ENCODE measurements at places on chromosomes 7 and 10. TPM values are rescaled to one million over a fixed set of nuclear protein-coding genes. Genes with fewer than 3 reads are reported as not detected.
A peak's percentile ranks its signal among the peaks of the same experiment; 100 is the strongest.

DNA sequence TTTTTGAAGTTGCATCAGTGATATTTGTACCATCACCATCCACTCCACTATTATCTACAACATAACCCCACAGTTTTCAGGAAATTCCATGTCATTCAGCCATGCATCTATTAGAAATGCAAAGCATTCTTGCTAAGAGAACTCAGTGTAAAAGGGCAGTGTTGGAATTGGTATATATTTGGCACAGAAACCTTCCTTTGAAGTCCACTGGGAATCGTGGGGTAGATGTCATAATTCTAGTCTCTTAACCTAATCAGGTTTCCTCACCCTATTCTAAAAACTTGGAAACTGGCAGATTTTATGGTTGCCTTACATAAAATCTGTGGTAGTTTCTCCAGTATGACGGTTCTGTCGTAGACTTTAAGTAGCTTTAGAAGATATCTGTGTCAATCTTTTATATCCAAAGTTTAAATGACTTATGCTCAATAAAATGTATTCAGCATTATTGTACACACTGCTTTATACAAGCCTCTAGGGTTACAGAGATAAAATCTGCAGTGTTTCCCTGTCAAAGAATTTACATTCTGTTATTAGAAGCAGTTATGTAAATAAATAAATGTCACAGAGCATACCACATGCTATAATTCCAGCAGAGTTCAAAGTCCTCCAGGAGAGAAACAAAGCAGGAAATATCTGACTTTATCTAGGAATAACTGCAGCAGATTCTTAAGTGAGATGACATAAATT lies 704.4 kb upstream of the CELF2 start:
- DNase-seq = no peak

DNA sequence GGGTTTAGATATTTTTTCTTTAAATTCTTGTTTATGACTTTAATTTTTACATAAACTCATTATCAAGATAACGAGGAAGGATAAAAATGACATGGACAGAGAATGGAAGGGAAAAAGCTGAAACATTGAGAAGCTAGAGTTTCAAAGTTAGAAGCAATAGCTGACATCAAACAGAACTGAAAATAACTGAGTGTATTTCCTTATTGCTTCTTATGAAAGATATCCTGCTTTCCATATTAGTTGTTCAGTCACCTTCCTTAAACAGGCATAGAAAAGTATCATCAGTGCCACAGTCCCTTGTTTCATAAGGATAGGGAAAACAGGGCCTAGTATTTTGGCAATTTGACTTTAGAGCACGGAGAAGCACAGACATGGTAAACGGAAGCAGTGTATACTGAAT lies 460.5 kb upstream of the GHITM start:
- no peak for DNase-seq

- DNase-seq = no peak
Measured at GRCh38 chr7:30984359-30985107, 20.8 kb downstream of the GHRHR start.

DNA sequence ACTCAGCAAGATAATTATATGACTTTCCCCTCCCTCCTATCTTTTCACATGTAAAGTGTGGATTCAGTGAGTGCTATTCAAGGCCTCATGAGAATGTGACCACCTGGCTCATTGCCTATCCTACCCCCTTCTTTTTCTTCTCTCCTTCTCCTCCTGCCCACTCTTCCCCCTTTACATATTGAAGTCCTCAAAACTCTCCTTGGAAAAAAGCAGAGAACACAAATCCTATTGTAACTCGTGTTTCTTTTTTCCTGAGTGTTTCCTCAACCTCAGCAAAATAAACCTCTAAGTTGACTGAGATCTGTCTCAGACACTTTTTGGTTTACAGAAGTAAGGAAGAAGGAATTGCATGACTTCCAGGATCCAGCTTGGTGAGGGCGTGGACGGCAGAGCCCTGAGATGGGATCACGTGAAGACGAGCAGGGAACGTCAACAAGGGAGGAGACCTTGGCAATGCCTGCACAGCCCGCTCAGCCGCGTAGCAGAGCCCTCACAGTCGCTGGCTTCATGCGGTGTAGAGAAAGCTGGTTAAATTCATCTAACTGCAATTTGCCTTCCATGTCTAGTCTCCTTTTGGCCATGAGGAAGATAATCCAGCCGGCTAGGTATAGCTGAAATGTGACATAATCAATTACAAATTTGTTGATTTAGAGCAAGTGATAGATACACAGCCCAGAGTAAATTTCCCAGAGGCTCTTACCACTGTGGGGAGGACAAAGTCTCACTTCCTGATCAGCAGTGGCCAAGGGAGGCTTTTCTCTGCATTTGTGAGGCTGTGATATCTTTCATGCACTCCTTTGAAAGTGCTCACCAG lies 75.7 kb downstream of the LYZL2 start:
- no peak for DNase-seq

- no peak for DNase-seq
Measured at GRCh38 chr7:130878785-130879184, 144.8 kb upstream of the KLF14 start.

- DNase-seq = no peak
Measured at GRCh38 chr10:129792864-129793263, 171.2 kb downstream of the EBF3 start.

GRCh38 chr7:50182759-50183158 lies 89.7 kb upstream of the ZPBP start:
- no peak for DNase-seq

DNA sequence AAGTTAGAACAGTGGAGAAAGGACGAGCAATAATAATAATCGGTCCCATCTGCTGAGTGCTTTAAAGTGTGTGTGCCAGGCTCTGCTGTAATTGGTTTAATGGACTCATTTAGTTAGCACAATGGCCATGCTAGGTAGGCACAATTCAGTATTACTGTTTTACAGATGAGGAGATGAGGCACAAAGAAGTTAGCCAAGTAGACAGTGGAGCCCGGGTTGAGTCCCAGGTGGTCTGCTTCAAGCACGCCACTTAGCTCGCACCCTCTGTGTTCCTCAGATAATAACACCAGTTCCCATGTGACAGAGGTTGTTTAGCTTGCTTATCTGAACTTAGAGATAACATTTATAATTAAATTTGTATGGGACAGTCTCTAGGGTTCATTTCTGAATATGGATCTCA lies 101.6 kb upstream of the GJD4 start:
- no peak for DNase-seq

GRCh38 chr7:1610013-1610677 lies 40.3 kb upstream of the PSMG3 start:
- DNase-seq = no peak

- peak; percentile 17 for DNase-seq
Measured at GRCh38 chr7:87600130-87601124, at the start of gene ABCB1. TSS of gene ABCB1 (minus strand) at chr7:87600884. CDS start at chr7:87600184, 700 bp downstream.

DNA sequence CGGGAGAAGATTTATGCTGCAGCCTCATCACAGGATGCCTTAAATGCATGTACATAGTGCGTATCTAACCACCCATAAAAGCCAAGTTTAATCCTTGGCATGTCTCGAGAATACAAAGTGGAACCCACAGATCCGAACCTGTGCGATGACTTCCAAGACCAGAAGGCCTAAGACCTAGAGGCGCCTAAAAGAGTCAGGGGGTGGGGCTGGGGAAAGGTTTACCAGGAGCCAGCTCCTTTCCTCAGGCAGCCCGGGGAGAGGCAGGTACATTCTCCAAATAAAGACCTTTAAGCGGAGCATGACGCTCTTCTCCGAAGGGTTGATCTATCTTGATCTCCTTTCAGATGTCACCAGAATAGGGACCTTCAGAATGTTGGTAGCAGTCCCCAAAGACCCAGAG lies 9.7 kb downstream of the SP8 start:
- DNase-seq = no peak

DNA sequence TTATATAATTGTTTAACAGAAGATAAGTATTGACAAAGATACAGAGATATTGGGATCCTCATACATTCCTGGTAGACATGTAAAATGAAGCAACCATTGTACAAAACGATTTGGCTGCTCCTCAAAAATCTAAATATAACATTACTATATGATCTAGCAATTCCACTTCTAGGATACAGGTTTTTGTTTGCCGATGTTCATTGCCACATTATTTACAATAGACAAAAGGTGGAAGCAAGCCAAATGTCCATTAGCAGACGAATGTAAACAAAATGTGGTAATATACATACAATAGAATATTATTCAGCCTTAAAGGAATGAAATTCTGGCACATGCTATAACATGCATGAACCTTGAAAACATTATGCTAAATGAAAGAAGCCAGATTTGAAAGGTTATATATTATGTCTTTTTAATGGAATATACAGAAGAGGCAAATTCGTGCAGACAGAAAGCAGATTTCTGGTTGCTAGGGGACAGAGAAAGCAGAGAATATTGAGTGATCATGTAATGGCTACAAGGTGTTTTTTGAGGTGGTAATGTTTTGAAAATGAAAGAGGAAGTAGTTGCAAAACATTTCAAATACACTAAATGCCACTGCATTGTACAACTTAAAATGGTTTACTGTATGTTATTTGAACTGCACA lies 44.9 kb downstream of the POLR1F start:
- DNase-seq = no peak

DNA sequence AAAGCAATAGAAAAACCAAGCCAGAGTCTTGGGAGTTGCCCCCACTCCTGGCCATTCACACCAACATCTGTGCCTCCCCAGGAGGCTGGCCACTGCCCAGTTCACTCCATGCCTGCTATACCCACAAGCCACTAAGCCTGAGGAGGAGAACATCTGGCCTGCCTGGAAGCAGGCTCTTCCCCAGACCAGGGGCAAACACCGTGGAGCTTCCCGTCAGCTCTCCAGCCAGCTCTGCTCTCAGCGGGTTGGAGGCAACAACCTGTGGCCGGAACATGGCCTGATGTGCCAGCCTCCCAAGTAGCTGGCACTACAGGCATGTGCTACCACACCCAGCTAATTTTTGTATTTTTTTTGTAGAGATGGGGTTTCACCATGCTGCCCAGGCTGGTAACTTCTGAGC lies 9.1 kb upstream of the PTPRN2 start:
- DNase-seq = no peak

- DNase-seq = no peak
Measured at GRCh38 chr10:44564790-44565189, 179.9 kb upstream of the CXCL12 start.

- DNase-seq = no peak
Measured at GRCh38 chr10:63468947-63469346, 3.2 kb upstream of the JMJD1C start.

GRCh38 chr10:21531164-21531563 lies 2.9 kb upstream of the MLLT10 start:
- DNase-seq = no peak

DNA sequence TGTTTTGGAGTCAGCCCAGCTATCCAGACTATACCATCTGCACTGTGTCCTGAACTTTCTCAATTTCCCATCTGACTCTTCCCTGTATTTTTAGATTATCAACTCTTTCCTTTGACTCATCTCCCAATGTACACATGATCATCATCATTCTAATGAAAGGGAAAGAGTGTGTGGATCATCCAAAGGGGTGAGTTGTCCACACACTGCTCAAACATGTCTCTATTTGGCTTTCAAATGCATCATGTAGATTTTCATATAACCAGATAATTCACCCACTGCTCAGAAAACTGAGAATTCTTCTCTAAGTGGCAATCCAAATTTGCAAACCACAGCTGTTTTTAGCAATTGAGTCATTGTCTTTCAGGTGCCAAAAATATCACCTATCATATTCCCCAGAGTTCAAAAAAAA lies 190.2 kb upstream of the HPS1 start:
- no peak for DNase-seq

DNA sequence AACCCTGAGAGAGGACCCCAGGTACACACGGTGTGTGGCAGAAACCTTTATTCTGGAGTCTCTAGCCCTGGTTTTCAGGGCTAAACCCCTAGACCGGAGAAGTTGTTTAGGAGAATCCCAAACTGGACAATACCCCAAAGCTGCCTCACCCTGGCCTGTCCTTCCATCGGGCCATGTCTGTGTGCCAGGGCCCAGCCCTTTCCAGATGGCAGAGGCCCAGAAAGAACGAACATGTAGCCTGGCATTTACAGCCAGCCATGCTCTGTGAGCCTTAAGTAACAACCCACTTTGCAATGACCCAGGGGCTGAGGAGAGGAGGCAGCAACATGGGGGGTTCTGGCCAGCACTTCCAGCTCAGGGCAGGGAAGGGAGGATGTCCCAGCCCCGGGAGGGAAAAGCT lies 142.1 kb downstream of the NEURL1 start:
- DNase-seq = no peak

EBF3 gene
- 57.0 TPM for polyA plus RNA-seq

PLA2G12B gene
- 0.16 TPM for polyA plus RNA-seq

KLLN gene
- 0.27 TPM for polyA plus RNA-seq

SORCS3 gene
- polyA plus RNA-seq = not detected

SMKR1 gene
- 0.14 TPM for polyA plus RNA-seq

TDRD1 gene
- 0.13 TPM for polyA plus RNA-seq

KIF5B gene
- polyA plus RNA-seq = 124 TPM

SLC39A12 gene
- polyA plus RNA-seq = not detected
